ENCODE measurements at places on chromosomes 16 and 17.
A peak's percentile ranks its signal among the peaks of the same experiment; 100 is the strongest.

DNA sequence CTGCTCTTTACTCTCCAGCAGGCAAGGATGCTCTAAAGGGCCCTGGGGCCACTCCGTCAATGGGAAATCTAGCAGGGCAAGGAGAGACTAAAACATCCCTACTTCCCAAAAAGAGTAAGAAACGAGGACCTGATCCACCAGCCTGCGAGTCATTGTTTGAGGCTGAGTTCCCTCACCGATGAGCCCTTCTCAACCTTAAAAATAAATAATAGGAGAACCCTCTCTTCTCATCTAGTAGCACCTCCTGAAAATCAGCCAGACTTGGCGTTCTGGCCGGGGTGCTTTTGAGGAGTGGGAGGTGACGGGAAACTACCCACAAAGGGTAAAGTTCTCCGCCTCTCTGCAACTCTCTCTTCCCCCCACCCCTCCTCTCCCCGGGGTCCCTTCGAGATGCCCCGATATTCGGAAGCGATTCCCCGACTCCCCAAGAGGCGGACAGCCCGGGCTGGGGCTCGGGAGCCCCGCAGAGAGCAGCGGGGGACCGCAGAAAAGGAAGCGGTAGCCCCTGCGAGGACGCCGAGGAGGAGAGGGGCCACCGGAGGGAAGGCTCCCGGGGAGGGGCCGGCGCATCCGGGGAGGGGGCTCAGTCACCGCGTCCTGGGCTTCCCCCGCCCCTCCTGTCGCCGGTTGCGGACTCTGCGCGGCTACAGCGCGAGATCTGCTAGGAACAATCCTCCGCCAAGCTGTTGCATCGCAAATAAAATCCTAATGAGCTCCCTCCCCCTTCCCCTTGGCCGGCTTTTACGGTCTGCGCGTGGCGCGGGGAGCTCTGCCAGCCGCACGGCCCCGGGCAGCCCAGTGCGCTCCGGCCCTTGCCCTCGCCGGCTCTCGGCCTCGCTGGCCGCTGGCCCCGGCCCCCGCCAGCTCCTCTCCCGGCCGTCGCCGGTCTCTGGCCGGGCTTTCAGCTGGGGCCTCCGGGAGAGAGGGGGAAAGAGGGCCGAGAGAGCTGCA lies 1.3 kb downstream of the HOXB9 start:
- no peak for DNase-seq

DNA sequence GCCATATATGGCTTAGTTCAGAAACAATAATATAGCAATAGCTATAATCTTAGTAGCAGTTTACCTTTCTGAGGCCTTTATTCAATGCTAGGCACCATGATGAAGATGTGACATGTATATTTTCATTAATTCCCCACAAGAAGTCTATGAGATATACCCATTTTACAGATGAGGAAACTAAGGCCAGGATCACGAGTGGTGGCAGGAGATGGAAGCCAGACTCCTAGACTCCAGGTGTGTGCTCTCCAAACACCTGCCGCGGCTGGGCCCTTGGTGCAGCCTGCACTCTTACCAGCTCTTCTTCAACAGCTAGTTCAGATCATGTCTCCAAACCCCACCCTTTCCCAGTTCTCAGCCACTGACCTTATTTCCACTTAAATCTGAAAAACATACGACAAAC lies 15.2 kb downstream of the NXPH3 start:
- no peak for DNase-seq

- no peak for DNase-seq
These were observed 83.2 kb upstream of the HNF1B start for GRCh38 chr17:37827905-37828650.

DNA sequence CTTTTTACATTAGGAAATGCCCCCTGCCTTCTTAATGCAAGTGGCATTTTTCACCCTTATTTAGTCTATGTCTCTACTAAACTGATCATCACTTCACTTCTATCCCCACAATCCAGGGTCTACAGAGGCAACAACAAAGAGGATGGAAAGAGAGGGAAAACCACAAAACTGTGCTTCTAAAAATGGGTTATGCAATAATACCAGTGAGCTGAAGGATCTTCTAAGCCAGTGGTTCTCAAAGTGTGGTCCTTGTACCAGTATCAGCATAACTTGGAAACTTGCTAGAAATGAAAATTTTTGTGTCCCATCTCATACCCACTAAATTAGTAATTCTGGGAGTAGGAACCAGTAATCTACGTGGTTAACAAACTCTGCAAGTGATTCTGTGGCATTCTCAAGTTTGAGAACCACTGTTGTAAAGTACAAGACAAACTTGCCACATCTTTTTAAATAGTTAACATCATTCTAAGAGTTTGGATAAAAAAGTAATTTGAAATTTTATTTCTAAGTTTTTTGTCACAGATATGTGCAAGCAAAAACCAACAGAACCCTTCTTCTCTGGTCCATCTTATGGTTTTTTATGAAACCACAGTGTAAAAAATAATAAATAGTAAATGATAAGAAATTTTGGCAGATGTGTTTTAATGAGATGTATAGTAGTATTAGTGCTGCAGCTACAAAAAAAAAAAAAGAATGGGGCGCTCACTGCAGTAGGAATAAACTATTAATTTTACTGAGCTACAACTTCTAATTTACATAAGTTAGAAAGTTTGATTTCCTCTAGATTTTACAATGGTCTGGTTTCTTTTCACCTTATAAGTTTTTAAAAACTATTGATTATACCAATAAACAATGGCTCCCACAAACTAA lies 16.2 kb downstream of the CDC27 start:
- no peak for DNase-seq

DNA sequence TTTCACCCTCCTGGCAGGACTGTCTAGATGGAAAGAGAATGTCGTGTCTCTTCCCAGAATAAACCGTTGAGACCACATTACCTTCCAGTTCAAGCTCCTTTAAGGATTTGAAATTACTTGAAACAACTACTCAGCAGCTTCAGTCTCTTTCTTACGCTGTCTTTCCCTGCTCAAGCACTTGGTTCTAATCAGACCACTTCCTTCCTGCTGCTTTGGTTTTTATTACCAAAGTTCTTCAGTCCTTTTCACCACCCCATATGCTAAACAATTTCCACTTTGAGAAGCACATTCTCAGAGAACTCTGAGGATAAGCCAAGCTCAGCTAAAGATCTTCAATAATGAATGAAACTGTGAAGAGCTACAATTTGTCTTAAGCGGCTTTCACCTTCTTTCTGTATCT lies 105.4 kb downstream of the STX8 start:
- DNase-seq, result no peak

DNA sequence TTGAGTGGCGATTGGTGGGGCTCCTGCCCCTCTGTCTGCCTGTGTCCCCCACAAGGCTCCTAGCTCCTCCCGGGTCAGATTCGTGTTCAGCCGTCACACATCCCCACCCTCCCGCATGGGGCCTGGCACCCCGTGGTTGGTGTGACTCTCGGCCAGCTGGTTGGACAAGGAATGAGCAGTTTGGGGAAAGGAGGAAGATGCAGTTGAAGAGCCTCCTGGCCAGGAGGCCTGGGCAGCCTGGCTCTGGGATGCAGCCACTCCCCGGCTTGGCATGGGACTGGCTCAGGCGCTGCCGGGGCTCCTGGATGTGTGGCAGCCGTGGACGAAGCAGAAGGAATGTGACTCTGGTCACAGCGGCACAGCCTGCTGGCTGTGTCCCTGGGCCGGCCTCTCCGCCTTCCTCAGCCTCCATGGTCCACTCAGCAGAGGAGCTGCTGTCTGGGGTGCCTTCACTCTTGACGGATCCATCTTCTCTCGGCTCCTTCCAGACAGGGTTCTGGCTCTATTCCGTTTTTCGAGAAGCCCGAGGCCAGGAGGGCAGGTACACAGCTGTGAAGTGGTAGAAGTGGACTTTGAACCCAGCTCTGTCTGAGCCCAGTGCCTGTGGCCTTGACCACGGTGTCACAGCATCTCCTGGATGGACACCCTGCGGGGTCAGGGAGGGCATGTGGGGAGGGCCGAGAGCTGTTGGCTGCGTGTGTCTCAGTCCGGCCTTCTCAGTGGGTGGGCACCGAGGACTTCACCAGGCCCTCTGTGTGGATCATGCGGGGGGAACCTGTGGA lies 2.1 kb downstream of the TRAF7 start:
- no peak for DNase-seq

GRCh38 chr16:11202260-11203091 lies 53.5 kb downstream of the SOCS1 start:
- no peak for DNase-seq

- DNase-seq, result no peak
These were observed 2.3 kb upstream of the CDK3 start for GRCh38 chr17:75998327-75998795.

DNA sequence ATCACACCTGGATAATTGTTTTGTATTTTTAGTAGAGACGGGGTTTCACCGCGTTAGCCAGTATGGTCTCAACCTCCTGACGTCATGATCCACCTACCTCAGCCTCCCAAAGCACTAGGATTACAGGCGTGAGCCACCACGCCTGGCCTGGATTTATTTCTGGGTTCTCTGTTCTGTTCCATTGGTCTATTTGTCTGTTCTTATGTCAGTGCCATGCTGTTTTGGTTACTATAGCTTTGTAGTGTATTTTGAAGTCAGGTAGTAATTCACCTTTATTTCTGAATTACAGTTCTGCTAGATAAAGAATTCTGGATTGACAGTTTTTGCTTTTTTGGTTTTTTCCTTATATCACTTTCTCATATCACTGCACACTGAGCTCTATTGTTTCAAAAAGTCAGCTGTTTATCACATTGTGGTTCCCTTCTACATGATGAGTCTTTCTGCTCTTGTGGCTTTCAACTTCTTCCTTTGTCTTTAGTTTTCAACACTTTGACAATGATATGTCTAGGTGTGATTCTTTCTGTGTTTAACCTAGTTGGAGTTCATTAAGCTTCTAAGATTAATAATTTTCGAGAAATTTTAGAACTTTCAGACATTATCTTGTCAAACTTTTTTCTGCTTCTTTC lies 98.2 kb downstream of the CA4 start:
- no peak for DNase-seq

- no peak for DNase-seq
These were observed 53.1 kb upstream of the TANGO6 start for GRCh38 chr16:68790130-68790761.

DNA sequence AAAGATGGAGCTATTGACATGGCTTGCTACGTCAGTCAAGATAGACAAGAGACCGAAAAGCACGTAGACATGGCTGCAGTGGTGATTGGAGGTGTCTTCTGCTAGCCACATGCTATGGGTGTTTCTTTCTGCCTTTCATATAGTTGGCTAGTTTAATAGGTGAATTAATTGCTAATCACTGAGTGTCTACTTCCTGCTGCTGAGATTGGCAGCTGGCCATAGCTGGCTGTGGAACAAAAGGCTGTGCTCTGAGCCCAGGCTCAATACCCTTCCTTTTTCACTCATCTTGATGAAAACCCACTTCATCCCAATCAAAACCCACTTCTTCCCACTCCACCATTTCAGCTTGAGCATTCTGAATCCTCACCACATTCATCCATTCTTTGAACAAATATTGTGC lies 221.4 kb upstream of the MAF start:
- no peak for DNase-seq

DNA sequence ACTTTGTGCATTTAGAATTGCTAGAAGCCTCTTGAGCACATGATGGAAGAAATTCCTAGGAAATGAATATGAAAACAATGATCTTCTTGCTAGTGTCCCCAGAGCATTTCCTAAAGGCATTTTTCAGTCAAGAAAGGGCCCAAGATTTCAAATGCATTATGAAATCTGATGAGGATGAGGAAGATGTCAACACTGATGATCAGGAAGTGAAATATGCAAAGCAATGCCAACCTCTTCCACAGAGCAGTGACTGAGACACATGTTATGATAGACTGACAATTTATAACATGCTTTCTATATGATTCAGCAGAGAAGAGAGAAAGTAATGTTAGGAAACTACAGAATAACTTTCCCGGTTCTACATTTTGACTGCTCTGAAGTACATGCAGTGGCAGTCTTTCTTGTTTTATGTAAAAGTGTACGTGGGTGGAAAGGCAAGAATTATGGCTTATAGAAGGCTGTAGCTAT lies 859.1 kb upstream of the GOT2 start:
- no peak for DNase-seq

- no peak for DNase-seq
These were observed 583.0 kb upstream of the CDH11 start for GRCh38 chr16:65704866-65705265.

- no peak for DNase-seq
These were observed 223.1 kb upstream of the MAF start for GRCh38 chr16:79823639-79824038.

DNA sequence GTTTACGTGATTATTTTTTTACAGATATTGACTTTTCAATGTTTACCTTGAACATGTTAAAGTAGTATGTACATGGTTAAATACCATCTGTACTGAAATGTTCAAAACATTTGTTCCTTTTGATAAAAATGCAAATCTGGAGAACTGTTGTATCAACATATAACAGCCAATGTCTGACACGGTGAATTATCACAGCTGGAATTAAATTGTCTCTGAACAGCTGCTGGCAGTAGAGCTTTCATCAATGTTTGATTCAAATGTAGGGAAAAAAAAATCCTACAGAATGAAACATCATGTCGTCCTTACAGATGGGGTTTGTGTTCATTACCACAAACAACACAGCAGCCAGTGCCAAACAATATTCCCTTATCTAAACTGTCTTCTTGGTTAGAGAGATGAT lies 79.9 kb downstream of the TOX3 start:
- no peak for DNase-seq

DNA sequence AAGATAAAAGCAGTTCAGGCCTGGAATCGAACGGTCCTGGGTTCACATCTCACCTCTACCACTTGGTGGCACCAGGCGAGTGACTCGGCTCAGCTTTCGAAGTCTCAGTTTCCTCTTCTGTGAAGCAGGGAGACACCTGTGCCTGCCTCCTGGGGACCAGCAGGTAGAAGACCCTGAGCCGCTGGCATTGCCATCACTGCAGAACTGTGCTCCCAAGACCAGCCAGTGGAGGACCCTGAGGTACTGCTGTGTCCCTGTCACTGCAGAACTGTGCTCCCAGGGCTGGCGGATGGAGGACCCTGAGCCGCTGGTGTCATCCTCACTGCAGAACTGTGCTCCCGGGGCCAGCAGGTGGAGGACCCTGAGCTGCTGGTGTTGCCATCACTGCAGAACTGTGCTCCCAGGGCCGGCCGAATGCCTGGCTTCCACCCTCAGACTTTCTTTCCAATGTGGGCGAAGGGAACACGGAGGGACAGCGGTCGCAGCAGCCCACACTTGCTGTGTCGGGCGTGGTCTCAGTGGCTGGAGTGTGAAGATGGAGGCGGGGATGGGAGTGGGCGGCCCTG lies 8.7 kb upstream of the SLC7A5 start:
- no peak for DNase-seq

GRCh38 chr17:34118564-34118963 lies 136.5 kb upstream of the CCL2 start:
- DNase-seq, result no peak

GRCh38 chr16:87093804-87094555 lies 223.2 kb downstream of the C16orf95 start:
- DNase-seq, result no peak

- DNase-seq, result peak; percentile 84
These were observed 1.4 kb downstream of the EIF5A start for GRCh38 chr17:7308625-7309433.

All from stimulated activated CD4-positive, alpha-beta T cell treated with anti-CD3 and anti-CD28 coated beads, Interleukin-12 subunit alpha, Interleukin-12 subunit beta, amount 100 ng/mL, for 48 hours (primary cell).